ENCODE measurements at places on chromosomes 2 and 18. TPM values are rescaled to one million over a fixed set of nuclear protein-coding genes. Genes with fewer than 3 reads are reported as not detected.

Gene VIT
- not detected for total RNA-seq

Gene MAL
- 178 TPM for total RNA-seq

Gene POTEC
- not detected for total RNA-seq

Gene FOXD4L1
- 0.47 TPM for total RNA-seq

DNA sequence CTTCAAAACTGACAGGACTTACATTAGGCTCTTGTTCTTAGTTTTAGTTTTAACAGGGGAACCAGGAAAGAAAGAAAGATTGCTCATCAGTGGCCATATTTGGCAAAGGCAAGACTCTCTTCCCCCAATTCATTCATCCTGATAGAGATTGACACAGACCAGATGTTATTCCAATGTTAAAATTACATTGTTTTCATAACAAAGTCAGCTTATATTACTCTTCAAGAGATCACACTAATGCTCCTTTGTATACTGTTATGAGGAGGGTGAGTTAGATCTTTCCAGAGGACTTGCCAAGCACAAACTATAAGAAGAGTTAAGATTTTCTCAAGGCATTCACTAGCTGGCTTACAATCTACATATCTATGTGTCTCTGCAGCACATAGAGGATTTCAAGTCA lies 252.1 kb downstream of the SLC8A1 start:
- DNase-seq = no peak
- no peak overlapping the region for H3K27ac ChIP-seq
- no peaks in the 10 kb centered on the region for H3K4me1 ChIP-seq
- H3K27me3 ChIP-seq = no peaks in the 10 kb centered on the region
- H3K4me3 ChIP-seq = no peak overlapping the region

DNA sequence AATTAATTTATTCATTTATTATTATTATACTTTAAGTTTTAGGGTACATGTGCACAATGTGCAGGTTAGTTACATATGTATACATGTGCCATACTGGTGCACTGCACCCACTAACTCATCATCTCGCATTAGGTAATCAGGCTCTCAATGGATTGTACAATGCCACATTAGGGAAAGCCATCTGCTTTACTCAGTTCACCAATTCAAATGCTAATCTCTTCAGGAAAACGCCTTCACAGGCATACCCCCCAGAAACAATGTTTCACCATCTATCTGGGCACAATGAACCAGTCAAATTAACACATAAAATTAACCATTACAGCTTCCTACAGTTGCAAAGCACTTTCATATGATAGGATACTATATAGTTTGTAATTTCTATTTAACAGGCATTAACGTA lies 84.8 kb upstream of the DNAJC10 start:
- H3K4me3 ChIP-seq = no peak overlapping the region
- peaks cover 16% of the 10 kb centered on the region for H3K27me3 ChIP-seq
- no peak overlapping the region for H3K27ac ChIP-seq
- DNase-seq = no peak

Data from activated CD8-positive, alpha-beta memory T cell treated with anti-CD3 and anti-CD28 coated beads, Interleukin-2, amount 10 ng/mL, durations not matched to agents 7 days and 5 days (primary cell).